ENCODE measurements at places on chromosomes 16 and 17.

- ATAC-seq: peak; percentile 88
These were observed 22.6 kb upstream of the MPHOSPH6 start for GRCh38 chr16:82192665-82193064.

DNA sequence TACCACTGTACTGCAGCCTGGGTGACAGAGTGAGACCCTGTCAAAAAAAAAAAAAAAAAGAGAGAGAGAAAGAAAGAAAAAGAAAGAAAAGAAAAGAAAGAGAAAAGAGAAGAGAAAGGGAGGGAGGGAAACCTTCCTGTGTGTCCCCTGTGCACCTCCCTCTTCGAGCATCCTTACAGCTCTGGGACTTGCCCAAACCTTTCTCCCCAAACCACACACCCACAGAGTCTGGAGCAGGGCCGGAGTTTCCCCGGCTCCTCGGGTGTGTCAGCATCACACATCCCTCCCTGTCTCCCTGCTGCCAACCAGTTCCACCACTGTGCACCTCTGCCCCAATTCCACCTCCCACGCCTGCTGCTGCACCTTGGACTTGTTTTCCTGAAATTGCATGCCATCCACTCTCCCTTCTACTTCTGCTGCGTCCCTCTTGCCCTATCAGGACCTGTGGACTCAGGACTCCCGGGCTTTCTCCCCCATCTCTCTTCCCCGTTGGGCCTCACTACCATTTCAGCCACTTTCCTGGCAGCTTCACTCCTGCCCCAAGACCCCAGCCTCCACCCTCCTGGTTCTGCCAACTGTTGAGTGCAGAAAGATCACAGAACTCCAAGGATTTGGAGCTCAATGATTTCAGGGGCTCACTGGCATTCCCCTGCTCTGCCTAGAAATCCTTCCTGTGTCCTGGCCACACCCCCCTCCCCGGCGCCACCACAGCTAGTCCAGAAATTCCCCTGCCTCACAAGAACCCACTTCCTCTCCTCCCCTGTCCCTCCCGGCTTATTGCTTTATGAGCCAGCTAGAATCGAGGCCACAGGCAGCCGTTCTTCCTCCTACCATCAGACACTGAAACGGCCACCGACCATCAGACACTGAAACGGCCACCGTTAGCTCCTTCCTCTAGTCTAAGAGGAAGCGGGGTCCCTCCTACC lies 3.7 kb upstream of the CDK3 start:
- peak; percentile 69 for ATAC-seq

DNA sequence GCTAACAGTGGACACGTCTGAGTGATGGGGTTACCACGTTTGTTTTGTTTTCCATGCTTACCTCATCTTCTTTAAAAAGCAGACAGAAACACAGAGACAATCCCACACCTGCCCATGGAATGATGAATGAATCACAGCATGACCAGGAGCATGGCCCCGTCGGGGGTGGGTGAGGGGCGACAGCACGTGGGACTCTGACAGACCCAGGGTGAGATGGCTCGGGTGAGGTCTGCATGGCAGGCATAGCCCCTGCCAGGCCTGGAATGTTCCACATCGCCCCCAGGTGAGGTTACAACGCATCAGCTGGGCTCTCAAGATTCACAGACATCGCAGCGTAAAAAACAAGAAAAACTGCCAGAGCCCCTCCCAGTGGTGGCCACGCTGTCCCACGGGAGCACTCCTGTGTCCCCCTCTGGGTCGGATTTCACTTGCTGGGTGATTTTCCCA lies 18.1 kb downstream of the SLC7A5 start:
- ATAC-seq: no peak

DNA sequence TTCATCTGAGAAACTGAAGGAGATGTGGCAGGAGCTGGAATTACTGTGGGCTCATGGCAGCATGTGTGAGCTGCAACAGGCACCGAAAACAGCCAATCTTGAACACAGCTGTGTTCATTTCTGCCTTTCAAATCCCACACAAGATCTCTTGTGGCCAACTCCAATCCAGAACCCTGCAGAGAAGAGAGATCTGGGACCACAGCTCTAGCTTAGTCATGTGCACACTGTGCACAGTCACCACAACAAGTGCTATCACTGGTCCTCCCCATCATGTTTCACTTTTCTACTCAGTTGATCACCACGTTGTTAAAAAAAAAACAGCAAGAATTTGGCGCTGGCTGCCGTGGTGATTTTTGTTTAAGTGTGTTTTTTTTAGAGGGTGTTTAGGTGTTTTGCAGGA lies 254.5 kb upstream of the ELAC2 start:
- no peak for ATAC-seq

GRCh38 chr17:80910043-80910442 lies 81.6 kb upstream of the CHMP6 start:
- ATAC-seq: no peak

DNA sequence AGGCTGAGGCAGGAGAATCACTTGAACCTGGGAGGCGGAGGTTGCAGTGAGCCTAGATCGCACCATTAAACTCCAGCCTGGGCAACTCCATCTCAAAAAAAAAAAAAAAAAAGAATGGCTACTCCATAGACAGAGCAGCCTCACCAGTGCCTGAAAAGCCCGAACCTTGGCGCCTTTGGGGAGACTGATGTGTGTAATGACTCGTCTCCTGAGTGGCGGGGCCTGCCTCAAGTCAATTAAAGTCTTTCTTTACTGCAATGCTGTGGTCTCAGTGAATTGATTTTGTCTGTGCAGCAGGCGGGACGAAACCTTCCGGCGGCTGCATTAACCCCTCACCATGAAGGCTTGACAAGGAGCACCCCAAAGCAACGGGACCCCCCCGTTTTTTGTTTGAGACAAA lies 3.5 kb upstream of the UQCC4 start:
- ATAC-seq: no peak

GRCh38 chr16:23029733-23030420 lies 119.4 kb downstream of the USP31 start:
- no peak for ATAC-seq

- no peak for ATAC-seq
These were observed 6.4 kb downstream of the MRPL28 start for GRCh38 chr16:363766-364490.

GRCh38 chr17:58379511-58379824 lies 27.5 kb upstream of the SUPT4H1 start:
- ATAC-seq: no peak

DNA sequence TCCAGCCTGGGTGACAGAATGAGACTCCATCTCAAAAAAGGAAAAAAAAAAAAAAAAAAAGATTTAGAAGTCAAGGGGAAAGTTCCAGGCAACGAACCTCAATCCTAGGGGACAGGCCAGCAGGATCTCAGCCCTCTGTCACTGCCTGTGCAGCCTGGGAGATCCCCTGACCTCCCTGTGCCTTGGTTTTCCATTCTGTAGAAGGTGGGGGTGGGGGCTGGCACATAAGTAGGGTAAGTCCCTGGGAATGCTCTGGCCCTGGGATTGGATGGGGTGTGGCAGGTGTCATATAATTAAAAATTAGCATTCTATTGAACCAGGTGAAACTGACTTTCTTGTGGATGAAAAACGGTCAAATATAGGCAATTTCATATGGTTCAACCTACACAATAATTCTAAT lies 90.5 kb downstream of the C16orf78 start:
- no peak for ATAC-seq

- no peak for ATAC-seq
These were observed 597.7 kb downstream of the TOX3 start for GRCh38 chr16:51949282-51949681.

DNA sequence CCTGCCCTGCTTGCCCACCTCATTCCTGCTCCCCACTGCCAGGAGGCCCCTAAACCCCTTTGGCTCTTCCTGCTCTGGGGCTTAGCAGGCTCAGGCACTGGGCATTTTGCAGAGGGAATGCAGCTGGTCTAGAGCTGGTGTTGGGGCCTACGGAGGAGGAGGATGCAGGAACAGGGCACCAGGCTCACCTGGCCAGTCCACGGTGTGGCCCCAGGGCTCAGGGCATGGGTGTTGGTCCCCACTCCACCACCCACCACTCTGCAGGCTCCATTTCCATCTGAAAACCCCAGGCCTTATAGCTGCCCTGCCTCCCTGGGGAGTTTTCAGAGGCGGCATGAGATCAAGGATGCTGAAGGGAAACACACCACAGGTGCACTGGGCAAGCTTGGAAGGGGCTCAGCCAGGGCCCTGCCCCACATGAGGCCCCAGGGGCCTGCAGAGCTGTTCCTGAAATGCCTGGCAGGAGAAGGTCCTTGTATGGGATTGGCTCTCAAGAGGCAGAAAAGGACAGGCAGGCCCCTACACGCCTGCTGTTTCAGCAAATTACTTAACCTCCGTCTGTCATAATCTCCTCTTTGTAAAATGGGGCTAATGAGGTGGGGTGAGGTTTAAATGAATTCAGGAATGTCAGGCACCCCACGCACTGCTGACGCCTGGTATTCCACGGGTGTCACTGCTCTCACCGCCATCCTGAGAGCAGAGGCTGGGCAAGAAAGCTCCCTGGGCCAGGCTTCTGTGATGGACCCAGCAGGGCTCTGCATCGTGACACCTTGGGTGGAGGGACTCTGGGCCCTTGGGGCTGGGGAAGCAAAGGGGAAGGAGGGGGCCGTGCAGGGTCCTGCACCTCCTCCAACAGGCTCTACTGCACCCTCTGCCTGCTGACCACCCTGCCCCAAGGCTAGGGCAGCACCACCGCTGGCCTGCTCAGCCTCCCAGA lies 9.3 kb downstream of the SLC47A2 start:
- ATAC-seq: no peak

DNA sequence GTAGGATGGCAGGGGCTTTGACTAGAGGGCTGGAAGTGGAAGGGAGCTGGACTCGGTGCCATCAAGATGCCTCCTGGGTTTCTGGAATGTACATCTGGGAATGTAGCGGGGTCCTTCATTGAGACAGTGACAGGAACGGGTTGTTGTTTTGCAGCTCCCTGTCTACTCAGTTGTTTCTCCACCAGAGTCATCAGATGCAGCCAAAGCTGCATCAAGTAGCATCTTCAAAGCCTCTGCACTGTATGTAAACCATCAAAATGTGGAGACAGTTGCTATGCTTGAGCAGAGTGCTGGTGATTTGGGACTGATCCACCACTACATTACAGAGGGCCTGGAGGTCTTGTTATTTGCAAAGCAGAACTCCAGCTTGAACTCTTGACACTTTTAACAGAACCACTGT lies 25.1 kb upstream of the MEAK7 start:
- no peak for ATAC-seq

DNA sequence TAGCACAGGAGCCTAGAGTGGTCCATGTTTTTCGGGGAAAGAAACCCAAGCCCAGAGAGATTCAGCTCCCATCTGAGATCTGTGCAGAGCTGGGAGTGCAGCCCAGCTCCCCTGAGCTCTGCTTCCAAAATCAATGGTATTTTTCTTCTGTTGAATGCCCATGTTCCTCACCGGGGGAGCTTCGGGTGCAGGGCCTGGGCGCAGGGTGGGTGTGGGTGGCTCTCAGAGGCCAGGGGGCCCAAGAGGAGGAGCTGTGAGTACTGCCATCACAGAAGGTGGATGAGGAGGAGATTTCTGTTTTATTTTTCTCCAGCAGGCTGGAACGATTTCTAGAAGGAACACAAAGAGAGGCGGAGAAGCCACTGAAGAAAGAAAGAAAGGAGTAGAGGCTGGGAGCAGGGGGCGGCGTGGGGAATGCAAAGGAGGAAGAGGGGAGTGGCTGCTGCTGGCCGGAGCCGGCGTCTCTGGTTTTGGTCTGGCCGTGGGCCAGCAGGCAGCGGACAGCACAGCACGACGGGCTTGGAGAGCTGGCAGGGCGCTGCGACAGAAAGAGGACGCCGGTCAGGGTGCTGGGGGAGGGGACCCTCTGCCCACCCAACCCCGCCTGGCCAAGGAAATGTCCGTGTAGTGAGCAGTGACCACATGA lies 76.2 kb upstream of the KSR1 start:
- ATAC-seq: no peak

DNA sequence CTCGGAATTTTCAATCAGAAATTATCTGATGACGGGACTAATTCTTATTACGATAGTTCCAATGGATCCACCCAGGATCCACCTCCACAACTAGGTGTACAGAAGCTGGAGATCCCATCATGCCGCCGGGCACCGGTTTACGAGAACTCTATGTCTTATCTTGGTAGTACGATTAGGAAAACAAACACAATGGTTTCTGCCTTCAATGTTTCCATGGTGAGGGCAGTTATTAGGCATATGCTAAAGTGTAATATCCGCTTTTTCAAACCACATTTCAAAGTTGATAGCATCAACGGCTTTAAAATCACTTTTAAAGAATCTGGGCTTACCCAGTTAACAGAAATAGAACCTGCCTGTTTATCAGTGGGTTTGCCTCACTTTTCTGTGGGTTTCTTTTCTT lies 705.7 kb downstream of the MAF start:
- ATAC-seq: no peak

- peak; percentile 67 for ATAC-seq
These were observed 10.5 kb upstream of the TSPOAP1 start for GRCh38 chr17:58338841-58339754.

DNA sequence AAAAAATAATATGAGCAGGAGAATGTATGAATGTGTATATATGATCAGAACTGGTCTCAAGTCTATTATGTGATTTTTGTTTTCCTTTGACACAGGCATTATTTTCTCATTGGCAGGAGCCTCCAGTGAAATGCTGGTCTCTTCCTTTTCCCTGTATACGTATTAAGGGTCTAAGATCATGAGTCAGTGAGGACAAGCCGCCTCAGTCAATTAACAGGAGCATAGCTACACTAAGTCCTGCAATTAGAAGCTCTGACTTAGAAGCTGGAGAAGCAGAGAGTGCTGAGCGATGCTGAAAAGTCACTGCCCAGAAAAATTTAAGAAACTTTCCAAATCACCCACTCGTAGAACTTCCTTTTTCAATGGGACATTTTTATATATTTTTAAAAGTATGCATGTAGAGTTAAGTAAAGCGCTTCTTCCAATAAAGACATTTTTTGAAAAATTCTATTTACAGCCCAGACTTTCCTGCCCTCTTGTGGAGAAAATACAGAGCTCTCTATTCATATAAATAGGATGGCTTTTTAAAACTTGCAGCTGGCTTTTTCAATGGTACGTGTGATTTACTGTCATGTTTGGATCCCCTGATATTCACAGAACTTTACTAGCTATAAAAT lies 70.2 kb upstream of the PSMD7 start:
- ATAC-seq: no peak

DNA sequence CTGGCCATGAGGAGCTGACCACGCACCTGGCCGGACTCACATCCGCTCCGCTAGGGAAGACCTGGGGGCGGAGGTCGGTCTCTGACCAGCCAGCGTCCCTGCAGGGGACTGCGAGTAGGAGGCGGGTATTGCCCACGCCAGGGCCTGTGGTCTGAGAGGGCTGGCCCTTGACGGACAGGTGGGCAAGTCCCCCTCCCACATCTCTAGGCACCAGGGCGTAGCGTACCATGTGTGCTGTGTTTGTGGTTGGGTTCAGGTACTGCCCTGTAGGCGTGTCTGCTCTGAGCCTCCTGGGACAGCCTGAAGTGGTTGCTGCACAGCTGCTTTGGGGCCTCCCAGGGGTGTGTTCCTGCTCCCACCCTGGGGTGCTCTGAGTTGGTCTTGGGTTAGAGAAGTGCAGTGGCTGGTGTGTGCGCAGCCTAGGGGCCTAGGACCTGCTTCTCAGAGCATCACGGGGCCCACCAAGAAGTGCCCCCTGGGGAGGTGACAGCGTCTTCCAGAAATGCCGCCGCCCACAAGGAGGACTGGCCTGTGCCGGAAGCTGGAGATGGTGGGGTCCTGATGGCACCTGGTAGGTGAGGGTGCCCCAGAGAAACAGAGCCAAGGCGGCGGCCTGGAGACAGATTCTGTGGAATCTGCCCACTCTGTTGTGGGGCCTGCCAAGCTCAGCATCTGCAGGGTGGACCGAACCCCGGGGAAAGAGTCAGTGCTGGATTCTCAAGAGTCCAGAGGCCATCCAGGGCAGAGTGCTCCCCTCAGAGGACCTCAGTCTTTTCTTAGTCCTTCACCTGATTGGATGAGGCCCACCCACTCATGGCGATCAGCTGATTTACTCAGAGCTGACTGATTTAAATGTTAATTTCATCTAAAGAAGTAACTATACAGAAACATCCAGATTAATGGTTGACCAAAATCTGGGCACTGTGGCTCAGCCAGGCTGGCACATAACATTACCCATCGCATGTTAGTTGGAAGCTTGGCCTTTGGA lies 48.3 kb downstream of the WDR45B start:
- peak; percentile 84 for ATAC-seq

Data from stimulated activated memory B cell treated with anti-CD40 and anti-IgM and Interleukin-4, amounts not matched to agents 10 μg/mL and 1 μg/mL and 100 μg/mL, for 72 hours (primary cell).